ENCODE measurements at places on chromosomes 3 and 15.

- no peak for DNase-seq
Observed at GRCh38 chr15:59545573-59545972, 66.0 kb upstream of the GCNT3 start.

DNA sequence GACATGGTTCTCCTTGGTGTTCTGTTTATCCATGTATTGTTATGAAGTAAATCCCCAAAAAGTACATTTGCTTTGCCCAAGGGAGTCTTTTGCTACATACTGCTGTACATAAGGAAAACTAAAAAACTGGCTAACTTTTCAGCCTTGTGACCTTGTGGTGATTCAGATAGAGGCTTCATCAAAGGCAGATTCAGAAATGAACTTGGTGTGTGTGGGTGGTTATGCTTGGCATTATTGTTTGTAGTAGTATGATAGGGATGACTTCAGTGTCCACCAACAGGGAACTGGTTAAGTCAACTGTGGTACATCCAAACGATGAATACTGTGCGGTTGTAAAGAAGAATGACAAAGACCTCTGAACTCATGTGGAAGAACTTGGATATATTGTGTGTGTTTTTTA is 75.6 kb upstream of the CHRNB4 start:
- DNase-seq = no peak

DNA sequence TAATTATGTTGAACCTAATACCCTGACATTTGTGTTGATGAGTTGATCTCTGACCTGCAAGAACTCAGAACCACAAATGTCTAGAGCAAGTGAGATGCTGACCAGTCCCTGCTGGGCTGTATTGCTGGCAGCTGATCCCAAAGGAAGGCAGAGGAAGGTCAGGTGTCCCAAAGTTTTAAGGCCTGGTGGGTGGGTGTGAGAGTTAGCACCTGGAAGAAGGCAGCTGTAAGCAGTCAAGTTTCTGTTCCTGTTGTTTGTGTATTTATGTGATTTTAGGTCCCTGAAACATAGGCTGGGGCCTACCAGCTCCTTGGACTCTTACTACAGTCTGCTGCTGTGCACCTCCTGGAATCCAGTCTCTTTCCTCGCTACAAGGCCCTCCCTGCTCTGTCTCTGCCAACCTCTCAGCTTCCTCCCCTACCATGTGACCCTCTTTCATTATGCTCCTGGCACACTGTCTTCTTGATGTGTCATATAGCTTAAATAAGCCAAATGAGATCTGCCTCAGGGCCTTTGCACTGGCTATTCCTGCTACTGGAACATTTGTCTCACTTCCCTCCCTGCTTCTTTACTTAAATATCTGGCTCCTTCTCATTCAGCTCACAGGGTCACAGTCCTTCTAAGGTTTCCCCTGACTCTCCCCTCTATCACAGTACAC is 31.0 kb upstream of the ATOSA start:
- DNase-seq = no peak

- no peak for DNase-seq
Observed at GRCh38 chr3:187922704-187923416, 177.6 kb upstream of the BCL6 start.

DNA sequence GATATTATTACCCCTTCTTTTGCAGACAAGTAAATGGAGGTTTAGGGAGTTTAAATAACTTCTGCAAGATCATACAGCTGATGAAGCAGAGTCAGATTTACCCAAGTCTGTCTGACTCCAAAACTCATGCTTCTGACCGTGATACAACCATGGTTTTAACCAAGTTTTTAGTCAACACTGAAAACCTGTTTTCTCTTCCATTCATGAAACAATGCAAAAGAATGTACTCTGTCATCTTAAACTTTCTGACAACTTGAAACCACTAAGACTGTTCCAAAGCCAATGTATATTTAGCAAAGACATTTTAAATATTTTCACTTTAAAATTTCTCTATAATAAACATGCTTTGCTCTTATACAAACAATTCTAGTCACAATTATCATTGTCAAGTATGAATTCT is 77.0 kb upstream of the RBMS3 start:
- DNase-seq = no peak

DNA sequence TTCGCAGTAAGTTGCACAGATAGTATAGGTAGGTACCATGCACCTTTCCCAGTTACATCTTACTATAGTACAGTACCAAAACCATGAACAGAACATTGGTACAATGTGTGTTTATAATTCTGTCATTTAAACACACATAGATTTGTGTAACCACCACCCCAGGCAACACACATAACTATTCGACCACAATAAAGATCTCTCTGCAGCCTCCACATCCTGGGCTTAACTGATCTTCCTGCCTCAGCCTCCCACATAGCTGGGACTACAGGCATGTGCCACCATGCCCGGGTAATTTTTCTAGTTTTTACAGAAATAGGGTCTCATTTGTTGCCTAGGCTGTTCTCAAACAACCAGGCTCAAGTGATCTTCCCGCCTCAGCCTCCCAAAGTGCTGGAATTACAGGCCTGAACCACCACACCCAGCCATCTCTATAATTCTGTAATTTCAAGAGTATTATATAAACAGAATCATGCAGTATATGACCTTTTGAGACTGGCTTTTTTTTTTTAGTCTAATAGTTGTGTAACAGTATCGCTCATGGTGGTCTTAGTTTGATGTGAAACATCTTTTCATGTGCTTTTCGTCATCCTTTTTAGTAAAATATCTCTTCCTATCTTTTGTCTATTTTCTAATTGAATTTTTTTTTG is 13.3 kb upstream of the TMF1 start:
- no peak for DNase-seq

DNA sequence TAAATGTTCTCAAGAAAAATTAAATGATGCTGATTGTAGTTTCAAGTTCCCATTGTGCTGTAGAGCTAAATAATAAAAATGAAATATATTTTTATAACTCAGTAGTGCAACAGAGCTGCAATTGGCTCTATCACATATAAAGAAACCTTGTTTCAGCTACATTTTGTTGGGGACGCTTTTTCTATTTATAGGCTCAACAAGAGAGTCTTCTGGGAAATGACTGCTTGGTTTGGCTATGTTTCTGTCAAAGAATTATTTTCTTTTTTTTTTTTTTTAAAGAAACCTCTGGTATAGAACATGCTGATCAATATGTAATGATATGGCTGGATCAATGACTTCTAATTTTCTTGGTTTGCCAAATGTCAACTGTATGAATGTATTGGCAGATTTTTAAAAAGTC is 76.5 kb downstream of the OTOL1 start:
- no peak for DNase-seq

DNA sequence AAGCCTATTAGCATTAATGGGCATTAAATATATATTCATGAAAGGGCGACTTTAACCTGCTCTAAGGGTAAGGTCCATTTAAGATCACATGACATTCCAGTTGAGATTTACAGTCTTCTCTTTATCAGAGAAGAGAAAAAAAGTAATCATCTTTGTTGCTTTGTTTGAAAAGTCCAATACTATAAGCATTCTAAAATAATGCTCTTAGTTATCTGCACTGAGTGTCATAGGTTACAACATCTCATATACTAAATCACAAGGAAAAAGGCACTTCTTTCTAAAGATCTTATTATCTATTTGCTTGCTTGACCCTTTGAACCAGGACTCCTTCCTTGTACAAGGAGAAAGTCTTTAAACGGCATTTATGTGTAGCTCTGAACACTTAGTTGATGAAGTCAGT is 1.4 kb downstream of the TMEM207 start:
- DNase-seq = no peak
